ENCODE measurements at places on chromosomes 3 and 15. TPM values are rescaled to one million over a fixed set of nuclear protein-coding genes. Genes with fewer than 3 reads are reported as not detected.

DNA sequence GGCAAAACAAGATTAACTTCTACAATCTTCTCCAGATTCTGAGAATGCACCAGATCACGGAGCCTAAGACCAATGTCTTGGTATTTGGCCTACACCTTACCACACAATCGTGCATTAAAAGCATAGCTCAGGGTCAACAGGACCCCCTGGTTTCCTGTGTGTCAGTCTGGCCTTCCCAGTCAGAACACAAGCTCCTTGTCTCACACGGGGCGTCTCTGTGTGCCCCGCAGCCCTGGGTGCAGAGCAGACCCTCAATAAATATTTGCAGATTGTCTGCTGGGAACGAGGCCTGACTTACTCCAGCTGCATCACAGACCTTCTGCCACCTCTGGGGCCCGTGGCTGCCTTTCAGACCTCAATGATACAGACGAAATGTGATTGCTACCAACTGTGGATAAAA is 82.5 kb upstream of the CTNNB1 start:
- peaks cover 29% of the 10 kb centered on the region for H3K4me1 ChIP-seq
- no peak overlapping the region for H3K27ac ChIP-seq
- H3K4me3 ChIP-seq: no peak overlapping the region
- no peaks in the 10 kb centered on the region for H3K36me3 ChIP-seq

GRCh38 chr15:68106656-68107055 is 52.5 kb downstream of the PIAS1 start:
- no peak for DNase-seq
- H3K27me3 ChIP-seq: no peaks in the 10 kb centered on the region
- H3K4me1 ChIP-seq: peaks cover 3% of the 10 kb centered on the region
- no peak overlapping the region for H3K4me3 ChIP-seq

DNA sequence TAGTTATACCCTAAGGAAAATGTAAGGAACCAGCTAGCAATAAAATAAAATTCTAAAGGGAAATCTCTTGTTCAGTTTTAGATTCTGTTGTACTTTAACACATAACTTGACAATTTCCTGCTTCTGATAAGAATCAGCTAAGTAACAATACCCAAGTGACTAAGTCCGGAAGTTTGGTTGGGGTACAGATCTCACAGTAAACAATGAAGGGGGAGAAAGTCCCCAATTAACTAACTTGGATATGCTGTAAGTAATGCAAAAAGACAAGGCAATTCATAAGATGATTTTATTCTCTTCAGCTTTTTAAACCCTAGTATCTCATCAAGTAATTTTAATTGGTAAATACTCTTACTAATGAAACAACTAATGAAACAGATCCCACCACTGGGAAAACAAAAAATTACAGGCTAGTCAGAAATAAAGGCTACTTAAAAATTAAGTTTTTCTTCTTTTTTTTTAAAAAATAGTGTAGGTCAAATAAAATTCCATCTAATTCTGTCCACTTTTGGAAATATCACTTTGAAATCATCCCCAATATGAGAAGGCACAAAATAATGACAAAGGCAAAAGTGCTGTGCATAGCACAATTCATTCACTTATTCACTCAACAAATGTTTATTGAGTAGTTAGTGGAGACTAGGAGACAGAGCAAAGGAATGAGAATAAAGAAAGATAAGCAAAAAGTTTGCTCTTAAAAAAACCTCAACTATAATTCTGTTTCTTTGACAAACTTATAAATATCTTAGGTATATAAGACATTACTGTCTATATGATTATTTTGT is 37.8 kb upstream of the IL20RB start:
- H3K4me1 ChIP-seq: peaks cover 93% of the 10 kb centered on the region
- H3K36me3 ChIP-seq: no peaks in the 10 kb centered on the region
- no peaks in the 10 kb centered on the region for H3K27me3 ChIP-seq
- H3K4me3 ChIP-seq: no peak overlapping the region
- peak; percentile 64 for DNase-seq
- H3K27ac ChIP-seq: peak overlapping the region; percentile 55

DNA sequence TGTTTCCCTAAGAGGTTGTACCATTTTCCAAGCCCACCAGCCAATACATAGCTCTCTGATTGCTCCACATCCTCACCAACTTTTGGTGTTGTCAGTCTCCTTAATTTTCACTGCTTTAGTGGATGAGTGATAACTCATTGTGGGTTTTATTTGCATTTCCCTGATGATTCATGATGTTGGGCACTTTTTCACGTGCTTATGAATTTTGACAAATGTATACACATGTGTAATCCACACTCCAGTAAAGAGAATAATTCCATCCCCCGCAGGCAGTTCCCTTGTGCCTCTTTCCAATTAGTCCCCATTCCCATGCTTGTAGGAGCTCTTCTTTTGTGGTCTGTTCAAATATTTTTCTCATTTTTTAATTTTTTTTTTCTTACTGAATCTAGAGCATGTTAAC is 52.4 kb downstream of the ANP32A start:
- H3K27me3 ChIP-seq: no peaks in the 10 kb centered on the region
- no peaks in the 10 kb centered on the region for H3K4me1 ChIP-seq
- H3K4me3 ChIP-seq: no peak overlapping the region
- no peaks in the 10 kb centered on the region for H3K36me3 ChIP-seq
- no peak for DNase-seq

GRCh38 chr3:138019281-138020069 is 9.5 kb downstream of the CLDN18 start:
- H3K36me3 ChIP-seq: no peaks in the 10 kb centered on the region
- no peak for DNase-seq
- no peak overlapping the region for H3K27ac ChIP-seq
- no peaks in the 10 kb centered on the region for H3K27me3 ChIP-seq
- no peaks in the 10 kb centered on the region for H3K4me1 ChIP-seq

DNA sequence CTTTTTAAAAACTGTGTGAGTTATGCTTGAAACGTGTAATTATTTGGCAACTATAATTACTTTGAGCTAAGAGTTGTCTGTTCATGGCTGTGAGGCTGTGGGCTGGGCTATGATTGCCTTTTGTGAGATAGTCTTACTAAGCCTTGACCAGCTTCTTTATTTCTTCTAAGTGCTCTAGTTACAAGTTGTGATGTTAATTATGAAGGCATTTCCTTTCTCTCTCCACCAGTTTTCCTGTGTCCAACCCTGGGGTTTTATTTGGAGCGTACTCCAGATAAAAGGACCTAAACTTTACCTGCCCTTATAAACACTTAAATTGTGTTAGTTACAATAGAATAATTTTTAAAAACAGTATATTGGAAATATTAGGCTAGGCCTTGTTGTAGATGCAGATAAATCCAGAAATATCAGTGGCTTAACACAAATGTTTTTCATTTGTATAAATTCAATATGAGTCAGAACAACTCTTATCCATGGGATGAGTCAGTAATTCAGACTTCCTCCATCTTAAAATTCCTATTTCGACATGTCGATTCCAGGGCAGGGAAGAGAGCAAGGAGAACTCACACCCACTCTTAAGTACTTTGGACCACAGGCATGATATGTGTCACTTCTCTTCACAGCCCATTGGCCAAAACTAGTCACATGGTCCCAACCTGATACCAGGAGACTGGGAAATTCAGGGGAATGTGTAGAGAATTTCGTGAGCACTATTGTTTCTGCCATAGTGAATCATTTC is 17.0 kb downstream of the TMEM62 start:
- no peak for DNase-seq
- no peaks in the 10 kb centered on the region for H3K27me3 ChIP-seq
- H3K36me3 ChIP-seq: peaks cover 16% of the 10 kb centered on the region
- H3K27ac ChIP-seq: no peak overlapping the region

DNA sequence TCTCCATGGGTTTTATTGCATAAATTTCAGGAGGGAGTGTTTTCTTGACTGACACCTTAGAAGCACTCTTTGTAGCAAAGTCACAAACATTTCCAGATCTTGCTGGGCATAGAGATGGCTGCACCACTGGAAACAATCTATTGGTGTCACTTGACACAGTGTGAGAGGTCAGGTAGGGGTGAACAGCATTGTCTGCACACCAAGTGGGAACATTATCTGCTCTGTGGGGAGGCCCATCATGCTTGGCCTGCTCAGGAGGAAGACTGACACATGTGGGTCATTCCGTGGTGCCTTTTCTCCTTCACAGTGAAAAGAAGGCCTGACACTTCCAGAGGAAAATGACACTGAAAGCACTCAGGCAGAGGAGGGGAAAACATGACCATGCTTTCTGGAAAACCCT is 149.9 kb upstream of the GALNT15 start:
- H3K4me1 ChIP-seq: no peaks in the 10 kb centered on the region
- DNase-seq: no peak
- no peaks in the 10 kb centered on the region for H3K36me3 ChIP-seq
- no peak overlapping the region for H3K27ac ChIP-seq
- H3K27me3 ChIP-seq: no peaks in the 10 kb centered on the region

- H3K4me3 ChIP-seq: no peak overlapping the region
- H3K27me3 ChIP-seq: no peaks in the 10 kb centered on the region
- DNase-seq: no peak
Measured at GRCh38 chr3:77467702-77468625, 428.1 kb downstream of the ROBO2 start.

DNA sequence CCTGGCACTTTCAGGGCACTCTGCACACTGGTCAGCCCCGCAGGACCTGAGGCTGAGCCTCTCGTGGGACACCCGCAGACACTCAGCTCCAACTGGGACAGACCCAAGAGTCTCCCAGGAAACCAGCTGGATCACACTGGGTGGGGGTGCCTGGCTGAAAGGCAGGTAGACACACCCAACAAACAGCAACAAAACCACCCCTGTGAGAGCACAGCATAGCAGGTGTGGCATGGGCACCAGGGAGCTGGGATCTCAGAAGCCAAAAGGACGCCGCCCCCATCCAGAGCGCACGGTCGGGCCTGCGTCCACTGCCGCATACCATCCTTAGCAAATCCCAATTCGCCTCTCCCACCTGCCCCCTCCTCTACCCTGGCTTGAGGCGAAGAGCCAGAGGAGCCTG is 154.2 kb upstream of the LINGO1 start:
- H3K36me3 ChIP-seq: no peaks in the 10 kb centered on the region
- no peak overlapping the region for H3K4me3 ChIP-seq
- no peak overlapping the region for H3K27ac ChIP-seq
- H3K27me3 ChIP-seq: no peaks in the 10 kb centered on the region

DNA sequence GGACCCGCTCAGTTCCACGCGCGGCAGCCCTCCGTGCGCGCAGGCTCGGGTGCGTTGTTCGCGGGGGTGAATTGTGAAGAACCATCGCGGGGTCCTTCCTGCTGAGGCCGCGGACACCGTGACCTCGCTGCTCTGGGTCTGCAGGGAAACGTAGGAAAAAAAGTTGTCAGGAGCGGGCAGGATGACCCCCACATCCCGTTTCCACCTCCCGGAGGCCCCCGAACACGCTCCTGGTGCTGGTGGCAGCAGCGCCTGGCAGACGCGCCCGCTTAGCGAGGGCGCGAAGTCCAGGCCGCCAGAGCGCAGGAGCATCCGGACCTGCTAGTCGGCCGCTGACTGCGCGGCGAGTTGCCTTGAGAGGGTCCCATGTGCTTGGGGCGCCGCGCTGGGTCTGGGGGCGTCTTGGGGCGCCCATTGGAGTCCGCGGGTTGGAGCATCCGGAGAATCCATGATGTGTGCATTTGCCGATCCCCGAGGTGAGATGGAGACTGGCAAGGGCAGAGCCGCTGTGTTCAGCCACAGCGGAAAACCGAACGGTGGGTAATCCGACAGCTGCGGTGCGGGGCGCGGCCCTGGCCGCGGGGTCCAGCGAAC is 520 bp downstream of the GREM1 start:
- H3K4me3 ChIP-seq: no peak overlapping the region
- H3K4me1 ChIP-seq: peaks cover 9% of the 10 kb centered on the region
- no peaks in the 10 kb centered on the region for H3K36me3 ChIP-seq
- no peak for DNase-seq
- peaks cover 6% of the 10 kb centered on the region for H3K27me3 ChIP-seq
- no peak overlapping the region for H3K27ac ChIP-seq

DNA sequence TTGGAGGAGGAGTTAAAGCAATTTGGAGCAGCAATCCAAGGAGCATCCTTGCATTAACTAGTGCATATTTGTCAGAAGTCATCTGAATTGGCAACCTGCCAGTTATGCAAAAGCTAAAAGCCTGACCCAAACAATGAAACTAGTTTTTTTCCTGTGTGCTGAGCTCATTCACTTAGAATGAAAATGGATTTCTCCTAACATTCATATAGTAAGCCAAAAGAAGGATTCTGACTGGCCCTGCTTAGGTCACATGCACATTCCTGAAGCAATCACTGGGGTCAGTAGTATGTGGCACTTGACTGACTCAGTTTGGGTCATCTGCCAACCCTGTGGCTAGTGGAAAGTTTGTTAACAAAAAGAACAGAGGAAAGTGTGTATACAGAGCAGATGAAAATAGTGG is 30.5 kb downstream of the OXSM start:
- no peaks in the 10 kb centered on the region for H3K4me1 ChIP-seq
- H3K4me3 ChIP-seq: no peak overlapping the region
- no peak overlapping the region for H3K27ac ChIP-seq
- no peak for DNase-seq

DNA sequence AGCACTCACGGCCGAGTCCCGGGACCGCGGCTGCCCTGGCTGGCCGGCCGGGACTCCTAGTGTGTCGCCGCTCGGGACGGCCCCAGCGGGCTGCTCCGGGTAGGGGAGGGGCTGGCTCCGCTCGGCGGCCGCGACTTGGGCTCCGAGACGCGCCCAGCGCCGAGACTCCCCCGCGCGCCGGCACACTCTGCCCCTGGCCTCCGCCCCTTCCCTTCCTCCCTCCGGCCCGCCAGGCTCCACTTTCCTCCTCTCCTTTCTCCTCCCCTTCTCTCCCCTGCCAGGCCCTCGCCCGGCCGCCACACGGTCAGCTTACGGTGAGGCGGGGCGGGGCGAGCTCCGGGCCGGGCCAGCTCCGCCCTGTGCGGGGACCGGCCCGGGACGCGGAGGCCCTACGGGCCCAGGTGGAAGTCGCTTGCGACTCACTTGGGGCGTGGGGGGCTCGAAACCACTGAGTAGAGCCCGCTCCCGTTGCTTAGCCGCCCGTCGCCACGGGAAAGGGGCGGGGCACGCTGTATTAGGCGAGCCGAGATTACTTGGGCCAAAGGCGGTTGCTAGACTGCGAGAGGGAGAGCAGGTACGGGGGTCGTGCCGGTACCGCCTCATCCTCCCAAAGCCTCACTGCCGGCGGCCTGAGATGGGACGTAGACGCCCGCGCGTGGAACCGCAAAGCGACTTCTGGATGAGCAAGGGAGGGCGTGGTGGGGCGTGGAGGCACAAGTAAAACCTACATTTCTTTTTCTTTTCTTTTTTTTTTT is at the start of gene ITGB5:
Gene ITGB5, minus strand, starts transcription at position 189 of the 755 bp plus-strand sequence. CDS start 365 bp downstream, outside the sequence.
- peaks cover 22% of the 10 kb centered on the region for H3K27me3 ChIP-seq
- H3K36me3 ChIP-seq: no peaks in the 10 kb centered on the region

Gene RASL12
- not detected for total RNA-seq

Gene WDR49
- 0.53 TPM for total RNA-seq

Gene AHSG
- total RNA-seq: not detected

Gene PCOLCE2
- not detected for total RNA-seq

Gene CAND2
- 2.2 TPM for total RNA-seq

Gene SLC51A
- not detected for total RNA-seq
